NCI-H187 treated with DMSO at 0.1 percent for 48 hours (cell line): ENCODE measurements at places on chromosomes 13 and 19.

DNA sequence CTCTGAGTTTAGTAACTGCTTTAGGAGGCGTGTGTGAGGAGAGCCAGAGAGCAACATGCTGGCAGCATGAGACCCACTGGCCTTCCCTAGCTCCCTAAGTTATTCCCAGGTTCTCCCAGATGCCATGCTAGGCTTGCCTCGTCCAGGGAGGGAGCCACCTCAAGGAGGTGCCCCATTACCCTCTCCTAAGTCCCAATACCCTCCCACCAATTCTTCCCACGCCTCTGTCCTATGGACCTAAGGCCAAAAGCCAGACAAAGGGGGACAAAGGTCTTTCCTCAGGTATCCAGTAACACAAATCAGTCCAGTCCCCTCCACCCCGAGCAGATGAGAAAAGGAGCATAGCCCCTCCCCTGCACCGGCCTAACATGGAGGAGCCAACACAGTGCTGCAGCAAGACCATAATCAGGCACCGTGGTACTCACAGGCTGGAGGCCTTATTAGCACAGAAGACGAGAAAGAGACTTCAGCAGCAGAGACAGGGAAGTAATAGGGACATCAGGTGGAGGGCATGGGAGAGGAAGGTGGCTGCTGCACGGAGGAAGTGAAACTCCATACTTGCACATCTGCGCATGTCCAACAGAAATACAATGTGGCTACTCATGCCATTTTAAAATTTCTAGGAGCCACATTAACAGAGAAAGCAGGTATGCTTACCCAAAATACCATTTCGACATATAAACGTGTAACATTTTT is 46.3 kb downstream of the BRD4 start:
- DNase-seq, result no peak

DNA sequence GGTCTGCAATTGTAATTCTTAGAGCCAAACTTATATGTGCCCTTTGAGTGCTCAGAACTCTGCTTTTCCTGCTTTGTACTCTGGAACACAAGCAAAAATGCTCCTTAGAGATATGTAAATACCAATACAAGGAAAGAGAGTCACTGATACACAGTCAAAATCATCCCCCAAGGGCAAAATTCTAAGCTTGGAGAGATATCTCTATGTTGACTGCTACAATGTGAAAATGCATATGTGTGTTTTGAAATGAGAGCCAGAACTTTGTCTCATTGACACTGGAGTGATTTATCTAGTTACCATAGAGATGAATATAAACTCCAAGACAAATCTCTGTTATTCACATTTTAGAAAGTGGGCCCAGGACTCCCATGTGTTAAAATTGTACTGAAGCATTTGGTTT is 494.8 kb upstream of the SLITRK1 start:
- no peak for DNase-seq

DNA sequence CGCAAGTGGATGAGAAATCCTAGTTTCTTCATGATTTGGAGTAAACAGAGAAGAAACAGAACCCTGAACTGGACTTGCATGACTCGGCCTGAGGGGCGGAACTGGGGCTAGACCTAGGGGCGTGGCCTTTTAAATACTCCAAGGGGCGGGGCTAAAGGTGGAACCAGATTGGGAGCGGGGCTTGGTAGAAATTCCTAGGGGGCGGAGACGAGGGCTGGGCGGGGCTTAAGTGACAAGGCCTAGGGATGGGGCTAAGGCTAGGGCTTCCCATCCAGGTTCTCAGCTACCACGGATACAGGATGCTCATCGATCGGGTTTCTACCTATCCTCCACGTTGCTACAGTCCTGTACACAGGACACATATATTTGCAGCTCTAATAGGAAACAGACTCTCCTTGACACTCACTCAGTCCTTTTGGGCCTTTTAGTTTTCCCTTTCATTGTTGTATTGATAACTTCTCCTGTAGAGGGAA is 372 bp upstream of the ZNF699 start:
- peak; percentile 66 for DNase-seq

- DNase-seq, result no peak
Observed at GRCh38 chr13:98272549-98272948, 95.5 kb upstream of the RNF113B start.

GRCh38 chr19:33825556-33825955 is 28.9 kb downstream of the KCTD15 start:
- DNase-seq, result no peak

- DNase-seq, result no peak
Observed at GRCh38 chr13:29175250-29175873, 355.2 kb downstream of the MTUS2 start.

- DNase-seq, result no peak
Observed at GRCh38 chr19:38921420-38922274, 8.9 kb downstream of the SARS2 start.

DNA sequence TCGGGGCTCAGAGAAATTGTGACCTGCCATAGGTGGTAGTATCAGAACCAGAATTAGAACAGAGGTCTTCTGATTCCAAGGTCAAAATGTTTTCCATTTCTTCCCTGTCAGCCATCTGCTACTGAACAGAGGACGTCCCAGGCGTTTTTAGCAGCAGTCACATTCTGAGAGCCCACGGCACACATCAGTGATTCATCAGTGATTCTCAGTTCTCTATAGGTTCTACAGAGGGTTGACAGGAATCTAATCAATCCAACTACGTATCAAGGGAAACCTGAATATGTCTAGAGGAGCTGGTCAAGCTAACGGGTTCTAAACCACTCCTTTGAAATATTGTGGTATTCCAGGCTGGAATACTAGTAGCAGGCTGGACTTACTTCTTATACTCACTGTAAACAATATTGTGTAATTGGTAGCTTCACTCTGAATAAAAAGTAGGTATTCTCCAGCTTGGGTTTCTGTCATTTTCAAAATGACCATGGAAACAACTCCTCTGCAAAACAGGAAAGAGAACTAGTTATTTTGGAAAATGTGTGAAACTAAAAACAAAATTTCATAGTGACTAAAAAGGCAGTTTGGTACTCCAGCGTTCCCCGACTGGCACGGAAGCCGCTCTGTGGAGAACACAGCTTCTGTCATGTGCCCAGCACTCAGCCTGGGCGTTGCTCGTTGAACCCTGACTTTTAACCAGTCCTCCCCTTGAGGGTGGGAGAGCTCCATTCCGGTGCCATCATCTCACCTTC is 43.2 kb downstream of the FLT3 start:
- DNase-seq, result no peak

DNA sequence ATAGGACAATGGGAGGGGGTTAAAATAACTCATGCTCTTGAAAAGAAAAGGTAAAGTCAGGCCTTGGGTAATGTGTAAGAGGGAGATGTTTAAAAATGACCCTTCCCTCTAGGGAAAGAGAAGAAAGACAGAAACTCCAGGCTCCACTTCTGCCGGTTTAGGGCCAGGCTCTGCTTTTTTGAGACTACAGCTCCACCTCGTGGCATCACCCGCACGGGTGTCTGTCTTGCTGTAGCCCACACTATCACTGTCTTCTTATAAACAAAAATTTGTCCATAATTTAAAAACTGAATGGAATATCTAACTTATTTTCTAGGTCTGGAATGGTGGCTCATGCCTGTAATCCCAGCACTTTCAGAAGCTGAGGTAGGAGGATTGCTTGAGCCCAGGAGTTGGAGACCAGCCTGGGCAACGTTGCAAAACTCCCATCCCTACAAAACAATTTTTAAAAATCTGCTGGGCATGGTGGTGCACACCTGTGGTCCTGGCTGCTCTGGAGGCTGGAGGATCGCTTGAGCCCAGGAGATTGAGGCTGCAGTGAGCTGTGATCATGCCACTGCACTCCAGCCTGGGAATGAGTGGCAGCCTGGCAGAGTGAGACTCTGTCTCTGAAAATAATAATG is 65.1 kb upstream of the GTF3A start:
- DNase-seq, result no peak

DNA sequence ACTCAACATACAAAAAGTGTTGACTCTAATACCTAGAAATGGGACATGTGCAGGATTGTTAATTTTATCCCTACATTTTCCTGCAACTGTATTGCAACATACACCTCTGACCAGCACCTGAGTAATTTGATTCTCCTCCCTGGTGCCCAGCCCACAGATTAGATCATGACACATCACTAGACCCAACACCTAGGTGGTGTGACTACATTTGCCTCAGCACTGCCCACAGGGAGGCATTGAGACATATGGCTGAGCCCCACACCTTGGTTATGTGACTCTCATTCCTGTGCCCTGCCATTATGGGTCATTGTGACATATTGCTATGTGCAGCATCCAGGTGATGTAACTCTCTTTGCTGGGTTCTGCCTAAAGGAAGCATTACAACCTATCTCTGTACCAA is 13.2 kb upstream of the ZNF254 start:
- DNase-seq, result no peak

GRCh38 chr13:67001363-67001762 is 228.8 kb downstream of the PCDH9 start:
- DNase-seq, result no peak

DNA sequence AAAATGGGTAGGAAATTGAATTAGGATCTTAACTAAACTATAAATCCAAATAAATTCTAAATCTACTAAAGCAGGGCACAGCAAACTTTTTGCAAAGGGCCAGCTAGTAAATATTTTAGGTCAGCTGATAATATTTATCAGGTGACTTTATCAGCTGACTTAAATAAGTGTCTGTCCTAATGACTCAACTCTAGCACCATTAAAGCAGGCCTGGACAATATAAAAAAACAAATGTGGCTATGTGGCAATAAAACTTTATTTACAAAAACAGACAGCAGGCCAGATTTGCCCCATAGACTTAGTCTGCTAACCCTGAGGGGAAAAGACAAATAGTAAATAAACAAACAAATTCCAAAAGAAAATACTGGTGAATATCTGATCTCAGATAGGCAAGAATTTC is 27.7 kb upstream of the DOCK9 start:
- no peak for DNase-seq

DNA sequence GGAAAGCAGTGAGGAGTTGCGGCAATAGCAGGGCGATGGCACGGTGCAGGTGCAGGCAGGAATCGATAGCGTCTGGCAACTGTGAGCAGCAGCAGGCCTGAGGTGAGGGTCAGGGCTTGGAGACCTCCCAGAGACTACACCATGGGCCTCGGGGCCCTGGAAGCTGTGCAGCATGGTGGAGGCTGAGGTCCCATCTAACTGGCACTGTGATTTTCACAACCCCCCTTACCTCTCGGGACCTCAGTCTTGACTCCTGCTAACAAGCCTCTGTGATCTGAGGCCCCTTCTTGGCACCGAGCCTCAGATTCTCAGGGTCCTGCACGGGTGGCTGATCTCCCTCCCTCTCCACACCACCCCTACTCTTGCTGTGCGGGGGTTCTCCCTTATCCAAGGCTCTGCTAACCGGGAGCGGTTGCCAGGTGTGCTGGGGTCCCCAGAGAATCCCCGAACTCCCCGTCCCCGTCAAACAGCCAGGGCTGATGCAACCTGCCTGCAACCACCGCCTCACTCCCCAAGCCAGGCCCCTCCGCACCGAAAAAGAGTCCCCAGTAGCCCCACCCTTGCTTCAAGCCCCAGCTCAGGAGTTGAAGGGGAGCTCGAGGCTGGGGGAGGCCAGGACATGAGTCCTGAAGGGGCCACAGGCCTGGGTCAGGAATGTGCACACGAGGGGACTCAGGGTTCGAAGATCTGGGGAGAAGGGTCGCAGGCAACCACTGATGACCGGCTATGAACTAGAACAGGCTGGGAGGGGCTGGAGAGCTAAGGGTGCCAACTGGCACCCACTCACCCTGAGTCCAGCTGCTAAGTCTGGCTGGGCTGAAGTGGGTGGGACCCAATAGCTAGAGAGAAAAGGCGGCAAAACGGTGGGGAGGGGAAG is 4.8 kb upstream of the ATF5 start:
- no peak for DNase-seq

- DNase-seq, result no peak
Observed at GRCh38 chr19:5380215-5380919, 39.8 kb upstream of the PTPRS start.

- DNase-seq, result no peak
Observed at GRCh38 chr19:32146664-32147063, 198.7 kb upstream of the ZNF507 start.

DNA sequence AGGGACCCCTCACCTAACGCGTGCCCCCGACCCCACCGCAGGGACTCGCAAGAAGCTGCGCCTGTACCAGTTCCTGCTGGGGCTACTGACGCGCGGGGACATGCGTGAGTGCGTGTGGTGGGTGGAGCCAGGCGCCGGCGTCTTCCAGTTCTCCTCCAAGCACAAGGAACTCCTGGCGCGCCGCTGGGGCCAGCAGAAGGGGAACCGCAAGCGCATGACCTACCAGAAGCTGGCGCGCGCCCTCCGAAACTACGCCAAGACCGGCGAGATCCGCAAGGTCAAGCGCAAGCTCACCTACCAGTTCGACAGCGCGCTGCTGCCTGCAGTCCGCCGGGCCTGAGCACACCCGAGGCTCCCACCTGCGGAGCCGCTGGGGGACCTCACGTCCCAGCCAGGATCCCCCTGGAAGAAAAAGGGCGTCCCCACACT is 4.7 kb upstream of the MYBPC2 start:
- no peak for DNase-seq

GRCh38 chr19:5099701-5100221 is 130.8 kb downstream of the KDM4B start:
- DNase-seq, result no peak

- no peak for DNase-seq
Observed at GRCh38 chr13:45492538-45492937, 27.8 kb downstream of the COG3 start.

DNA sequence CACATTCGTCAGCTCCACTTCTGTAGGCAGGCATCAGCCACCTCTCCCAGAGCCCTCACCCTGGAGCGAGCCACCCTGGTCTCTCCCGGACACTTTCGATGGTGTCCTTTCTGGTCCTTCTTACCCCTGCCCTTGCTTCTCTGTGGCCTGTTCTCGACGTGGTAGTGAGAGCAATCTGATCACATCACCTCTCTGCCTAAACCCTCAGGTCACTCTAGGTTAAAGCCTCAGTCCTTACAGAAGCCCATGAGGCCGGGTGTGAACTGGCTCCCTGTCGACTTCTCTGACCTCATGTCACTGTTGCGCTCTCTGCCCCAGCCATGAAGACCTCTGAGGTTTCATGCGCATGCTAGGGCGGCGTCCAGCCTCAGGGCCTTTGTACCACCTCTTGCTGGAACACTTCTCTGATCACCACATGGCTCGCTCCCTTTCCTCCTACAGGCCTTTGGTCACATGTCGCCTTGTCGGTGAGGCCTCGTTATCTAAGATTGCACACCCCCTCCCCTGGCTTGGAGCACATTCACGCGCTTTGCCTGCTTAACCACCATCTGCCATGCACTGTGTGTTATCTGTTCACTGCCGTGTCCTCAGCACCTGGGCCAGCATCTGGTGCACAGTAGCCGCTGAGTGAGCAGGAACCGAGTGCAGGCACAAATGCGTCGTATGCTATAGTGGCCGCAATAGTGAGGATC is 101.5 kb downstream of the DPF1 start:
- no peak for DNase-seq

DNA sequence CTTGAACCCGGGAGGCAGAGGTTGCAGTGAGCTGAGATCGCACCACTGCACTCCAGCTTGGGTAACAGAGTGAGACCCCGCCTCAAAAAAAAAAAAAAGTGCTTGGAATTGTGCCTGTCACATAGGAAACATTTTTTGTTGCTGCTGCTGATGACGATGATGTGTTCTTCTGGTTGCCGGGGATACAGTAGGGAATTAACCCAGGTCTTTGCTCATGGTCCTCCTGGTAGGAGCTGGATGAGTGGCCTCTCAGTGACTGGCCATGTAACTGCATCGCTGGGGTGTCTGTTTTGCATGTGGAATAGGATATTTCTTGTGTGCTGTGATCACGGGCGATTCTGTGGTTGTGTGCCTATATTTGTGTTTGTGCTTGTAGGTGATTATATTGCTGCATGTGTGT is 4.7 kb upstream of the CNFN start:
- DNase-seq, result no peak
